ENCODE measurements at places on chromosomes 2 and 18. TPM values are rescaled to one million over a fixed set of nuclear protein-coding genes. Genes with fewer than 3 reads are reported as not detected.
A peak's percentile ranks its signal among the peaks of the same experiment; 100 is the strongest.

The PER2 gene
- total RNA-seq = 2.1 TPM

GRCh38 chr18:49548229-49548636, 13.6 kb upstream of the LIPG start:
- peak; percentile 92 for DNase-seq
- no peaks in the 10 kb centered on the region for H3K36me3 ChIP-seq
- H3K4me3 ChIP-seq = no peak overlapping the region
- no peaks in the 10 kb centered on the region for H3K4me1 ChIP-seq
- H3K27me3 ChIP-seq = no peaks in the 10 kb centered on the region

The CCDC85A gene
- not detected for total RNA-seq

The INPP5D gene
- total RNA-seq = 0.51 TPM

DNA sequence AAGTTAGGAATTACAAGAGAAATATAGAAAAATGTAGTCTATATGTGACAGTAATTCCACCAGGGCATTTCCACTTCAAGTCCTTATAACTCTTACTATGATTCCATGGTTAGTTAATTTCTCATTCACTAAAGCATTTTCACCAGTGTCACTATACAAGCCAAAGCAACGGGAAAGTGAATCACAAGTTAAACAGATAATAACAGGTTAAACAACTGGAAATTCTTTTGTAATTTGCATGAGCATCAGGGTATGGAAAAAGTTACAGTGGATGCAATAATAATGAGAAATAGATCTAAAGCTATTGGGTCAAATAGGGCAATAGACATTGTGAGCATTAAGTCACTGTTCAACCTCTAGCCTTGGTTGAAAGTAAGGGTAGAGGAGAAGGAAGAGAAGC, 88.9 kb upstream of the ST6GAL2 start:
- DNase-seq = no peak
- no peaks in the 10 kb centered on the region for H3K27me3 ChIP-seq
- peaks cover 4% of the 10 kb centered on the region for H3K4me1 ChIP-seq
- H3K4me3 ChIP-seq = no peak overlapping the region
- no peaks in the 10 kb centered on the region for H3K36me3 ChIP-seq
- no peak overlapping the region for H3K27ac ChIP-seq

- H3K4me3 ChIP-seq = no peak overlapping the region
- H3K27me3 ChIP-seq = no peaks in the 10 kb centered on the region
- no peaks in the 10 kb centered on the region for H3K36me3 ChIP-seq
- peak; percentile 93 for DNase-seq
- no peak overlapping the region for H3K27ac ChIP-seq
- peaks cover 5% of the 10 kb centered on the region for H3K4me1 ChIP-seq
Observed at GRCh38 chr2:195818526-195818925, 161.5 kb downstream of the SLC39A10 start.

DNA sequence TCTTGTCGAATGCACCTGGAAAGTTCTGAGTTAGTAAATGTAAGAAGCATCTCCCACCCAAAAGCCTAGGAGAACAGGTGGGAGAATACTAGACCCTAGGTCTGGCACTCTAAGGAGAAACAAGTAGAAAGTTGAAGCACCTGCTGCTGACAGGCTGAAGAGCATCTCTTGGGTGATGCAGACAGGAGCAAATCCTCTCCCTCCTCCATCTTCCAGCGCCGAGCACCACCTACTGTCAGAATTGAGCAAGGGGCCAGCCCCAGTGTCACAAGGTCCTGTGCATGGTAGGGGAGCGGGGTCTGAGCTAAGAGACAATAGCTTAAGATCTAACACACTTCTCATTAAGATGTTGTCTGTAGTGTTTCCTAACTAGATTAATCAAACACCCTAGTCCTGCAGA, 52.9 kb downstream of the HK2 start:
- H3K4me1 ChIP-seq = peaks cover 4% of the 10 kb centered on the region
- H3K27me3 ChIP-seq = no peaks in the 10 kb centered on the region
- H3K36me3 ChIP-seq = peaks cover 10% of the 10 kb centered on the region
- DNase-seq = no peak

GRCh38 chr2:125085904-125086303, 1060.8 kb downstream of the CNTNAP5 start:
- no peaks in the 10 kb centered on the region for H3K4me1 ChIP-seq
- H3K36me3 ChIP-seq = no peaks in the 10 kb centered on the region
- no peak overlapping the region for H3K27ac ChIP-seq

The TNFRSF11A gene
- total RNA-seq = 0.66 TPM

DNA sequence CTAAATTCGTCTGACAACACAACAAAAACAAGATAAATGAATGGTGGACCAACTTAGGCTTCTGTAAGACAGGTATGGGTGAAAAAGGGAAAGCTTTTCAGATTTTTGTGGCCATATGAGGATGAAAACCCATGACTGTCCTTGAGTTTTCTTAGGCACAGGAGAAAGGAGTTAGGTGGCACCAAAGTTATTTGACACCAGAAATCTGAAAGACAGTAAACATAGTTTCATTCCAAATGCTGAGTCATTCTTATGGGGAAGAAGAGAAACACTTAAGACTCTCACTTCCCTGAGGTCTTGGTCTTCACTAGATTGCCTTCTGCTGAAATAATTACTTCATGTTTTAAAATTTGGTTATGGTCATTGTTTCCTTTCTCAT, 5.2 kb upstream of the GPD2 start:
- H3K27ac ChIP-seq = no peak overlapping the region
- H3K27me3 ChIP-seq = no peaks in the 10 kb centered on the region
- H3K4me1 ChIP-seq = peaks cover 11% of the 10 kb centered on the region
- no peak overlapping the region for H3K4me3 ChIP-seq

DNA sequence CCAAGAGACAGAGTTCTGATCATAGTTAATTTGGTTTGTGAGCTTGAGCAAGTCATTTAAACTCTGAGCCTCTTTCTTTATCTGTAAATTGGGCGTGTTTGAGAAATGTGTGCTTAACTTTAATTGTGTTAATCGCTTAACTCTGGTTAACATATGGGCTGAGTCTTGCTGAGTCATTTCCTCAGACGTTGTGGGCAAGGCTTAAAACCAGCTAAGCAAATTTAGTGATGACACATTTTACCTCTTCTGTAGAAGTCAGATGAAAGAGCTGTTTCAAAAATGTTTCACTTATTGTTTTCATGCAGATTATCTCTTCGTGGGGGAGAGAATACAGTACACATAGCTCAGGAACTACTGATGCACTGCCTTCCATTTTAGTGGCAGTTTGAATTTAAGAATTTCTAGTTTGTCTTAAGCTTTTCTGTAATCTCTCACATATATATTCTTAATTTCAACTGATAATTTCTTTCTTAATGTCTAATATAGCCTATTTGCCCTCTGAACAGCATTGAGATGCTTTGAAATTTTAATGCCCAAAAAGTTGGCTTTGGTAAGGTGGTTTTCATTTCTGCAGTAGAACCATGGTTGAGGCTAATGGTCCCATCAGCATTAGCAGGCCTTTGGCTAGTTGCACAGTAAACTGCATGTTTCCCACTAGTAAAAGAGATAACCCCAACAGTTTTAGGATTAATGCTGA, 34.9 kb downstream of the RAB10 start:
- H3K36me3 ChIP-seq = no peaks in the 10 kb centered on the region
- peak; percentile 82 for DNase-seq
- no peak overlapping the region for H3K4me3 ChIP-seq
- H3K27ac ChIP-seq = peak overlapping the region; percentile 71
- no peaks in the 10 kb centered on the region for H3K27me3 ChIP-seq

GRCh38 chr2:112889976-112890375, 21.0 kb upstream of the IL37 start:
- H3K4me3 ChIP-seq = no peak overlapping the region
- no peaks in the 10 kb centered on the region for H3K36me3 ChIP-seq
- no peaks in the 10 kb centered on the region for H3K27me3 ChIP-seq
- DNase-seq = no peak
- H3K27ac ChIP-seq = no peak overlapping the region

GRCh38 chr2:159249990-159250715, 36.4 kb downstream of the WDSUB1 start:
- H3K4me3 ChIP-seq = no peak overlapping the region
- H3K36me3 ChIP-seq = no peaks in the 10 kb centered on the region
- H3K27me3 ChIP-seq = no peaks in the 10 kb centered on the region
- H3K4me1 ChIP-seq = no peaks in the 10 kb centered on the region

GRCh38 chr2:168712053-168712452, 90.4 kb upstream of the NOSTRIN start:
- no peak overlapping the region for H3K27ac ChIP-seq
- no peaks in the 10 kb centered on the region for H3K27me3 ChIP-seq
- H3K36me3 ChIP-seq = no peaks in the 10 kb centered on the region
- no peak for DNase-seq

DNA sequence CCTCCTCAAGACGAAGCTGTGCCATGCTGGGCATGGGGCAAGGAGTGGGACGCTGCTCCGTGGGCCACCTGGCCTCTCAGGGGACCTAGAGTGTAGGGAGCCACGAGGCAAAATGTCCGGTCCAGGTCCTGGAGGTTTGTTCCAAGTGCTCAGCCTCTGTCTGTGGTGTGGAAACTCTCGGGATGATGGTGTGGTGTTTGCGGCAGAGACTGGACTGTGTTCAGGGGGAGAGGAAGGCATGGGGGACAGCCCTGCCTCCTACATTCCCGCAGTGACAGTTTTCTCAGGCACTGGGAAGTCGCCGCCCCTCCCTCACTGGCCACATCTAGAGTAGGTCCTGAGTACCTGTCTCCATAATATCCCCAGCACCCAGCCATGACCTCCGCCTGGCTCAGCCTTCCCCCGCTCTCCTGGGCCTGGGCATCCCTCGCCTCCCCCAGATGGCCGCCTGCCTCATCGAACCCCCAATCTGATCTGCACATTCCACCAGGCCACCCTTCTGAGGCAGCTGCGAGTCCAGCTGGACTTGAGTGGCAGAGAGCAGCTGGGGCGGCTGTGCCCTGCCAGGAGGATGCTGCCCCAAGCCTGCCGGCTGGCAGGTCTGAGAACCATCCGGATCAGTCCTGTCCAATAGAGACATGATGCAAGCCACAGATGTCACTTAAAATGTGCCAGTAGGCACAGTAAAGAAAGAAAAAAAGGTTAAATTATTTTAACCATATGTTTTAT, 6.2 kb downstream of the KCNIP3 start:
- no peaks in the 10 kb centered on the region for H3K27me3 ChIP-seq
- DNase-seq = no peak
- no peaks in the 10 kb centered on the region for H3K36me3 ChIP-seq
- no peak overlapping the region for H3K4me3 ChIP-seq
- no peak overlapping the region for H3K27ac ChIP-seq

GRCh38 chr2:231900972-231901371, 25.2 kb downstream of the NPPC start:
- no peak overlapping the region for H3K27ac ChIP-seq
- H3K4me3 ChIP-seq = no peak overlapping the region
- H3K4me1 ChIP-seq = no peaks in the 10 kb centered on the region

GRCh38 chr2:98158305-98158704, 71.3 kb downstream of the VWA3B start:
- no peak for DNase-seq
- H3K27ac ChIP-seq = no peak overlapping the region
- H3K4me1 ChIP-seq = peaks cover 6% of the 10 kb centered on the region
- H3K27me3 ChIP-seq = peaks cover 3% of the 10 kb centered on the region

The TWSG1 gene
- 170 TPM for total RNA-seq

DNA sequence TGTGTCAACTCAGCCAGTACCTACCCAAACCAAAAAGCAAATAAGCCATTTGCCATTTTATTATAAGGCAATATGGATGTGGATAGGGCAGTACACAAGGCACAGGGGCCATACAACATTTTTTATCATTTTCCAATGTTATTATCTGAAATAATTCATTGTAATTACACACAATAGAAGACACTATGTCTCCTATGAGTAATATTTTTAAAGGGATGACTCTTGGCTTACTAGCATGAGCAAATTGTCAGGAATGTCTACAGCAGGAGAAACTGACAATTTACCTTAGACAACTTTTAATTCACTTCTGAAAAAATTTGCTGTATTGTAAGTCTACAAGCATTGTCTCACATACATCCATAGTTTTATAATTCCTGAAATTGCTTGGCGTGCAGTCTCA, 1193.9 kb upstream of the CELF4 start:
- DNase-seq = no peak
- no peaks in the 10 kb centered on the region for H3K27me3 ChIP-seq
- no peaks in the 10 kb centered on the region for H3K36me3 ChIP-seq
- no peak overlapping the region for H3K27ac ChIP-seq

GRCh38 chr2:199490049-199490448, 32.3 kb upstream of the SATB2 start:
- no peaks in the 10 kb centered on the region for H3K36me3 ChIP-seq
- no peaks in the 10 kb centered on the region for H3K27me3 ChIP-seq
- no peaks in the 10 kb centered on the region for H3K4me1 ChIP-seq
- no peak overlapping the region for H3K4me3 ChIP-seq
- DNase-seq = no peak

- no peak overlapping the region for H3K4me3 ChIP-seq
- no peaks in the 10 kb centered on the region for H3K27me3 ChIP-seq
- H3K27ac ChIP-seq = no peak overlapping the region
- H3K4me1 ChIP-seq = no peaks in the 10 kb centered on the region
Observed at GRCh38 chr18:22257022-22257543, 87.7 kb downstream of the GATA6 start.

The ALKAL2 gene
- total RNA-seq = 0.17 TPM

DNA sequence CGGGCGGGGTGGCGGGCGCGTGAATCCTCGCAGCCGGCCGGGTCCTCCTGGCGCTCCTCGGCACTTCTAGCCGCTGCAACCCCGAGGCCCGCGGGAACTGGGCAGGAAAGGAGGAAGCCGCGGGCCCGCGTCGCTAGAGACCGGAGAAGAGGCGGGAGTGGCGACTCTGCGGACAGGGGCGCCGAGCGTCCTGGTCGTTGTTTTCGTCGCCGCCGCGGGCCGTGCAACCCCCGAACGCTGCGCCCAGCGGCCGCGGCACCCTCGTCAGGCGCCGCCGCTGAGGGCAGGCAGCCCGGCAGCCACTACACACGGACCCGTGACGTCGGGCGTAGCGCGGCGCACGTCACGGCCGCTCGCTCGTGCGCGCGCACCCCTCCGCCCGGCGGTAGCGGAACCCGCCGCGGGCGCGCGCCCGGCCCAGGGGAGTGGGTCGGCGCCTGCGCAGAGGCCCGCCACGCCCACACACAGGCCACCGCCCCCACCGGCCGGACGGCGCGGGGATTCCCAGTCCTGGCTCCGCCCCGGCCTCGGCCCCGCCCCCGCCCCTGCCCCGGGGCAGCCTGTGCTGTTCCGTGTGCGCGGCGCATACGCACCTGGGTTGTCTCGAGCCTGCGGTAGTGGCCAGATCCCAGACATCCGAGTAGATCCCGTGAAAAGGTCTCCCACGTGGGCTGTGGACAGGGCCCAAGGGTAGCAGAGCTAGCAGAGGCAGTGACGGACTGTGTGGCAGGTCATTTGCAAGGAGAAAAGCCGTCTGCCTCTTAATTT, at the start of gene MAP3K2:
Gene MAP3K2, minus strand, starts transcription at position 321 of the 768 bp plus-strand sequence. CDS start 44,846 bp downstream, outside the sequence.
- no peaks in the 10 kb centered on the region for H3K27me3 ChIP-seq
- no peaks in the 10 kb centered on the region for H3K4me1 ChIP-seq

The IL1RN gene
- total RNA-seq = not detected
